ENCODE measurements at places on chromosomes 13 and 19.

DNA sequence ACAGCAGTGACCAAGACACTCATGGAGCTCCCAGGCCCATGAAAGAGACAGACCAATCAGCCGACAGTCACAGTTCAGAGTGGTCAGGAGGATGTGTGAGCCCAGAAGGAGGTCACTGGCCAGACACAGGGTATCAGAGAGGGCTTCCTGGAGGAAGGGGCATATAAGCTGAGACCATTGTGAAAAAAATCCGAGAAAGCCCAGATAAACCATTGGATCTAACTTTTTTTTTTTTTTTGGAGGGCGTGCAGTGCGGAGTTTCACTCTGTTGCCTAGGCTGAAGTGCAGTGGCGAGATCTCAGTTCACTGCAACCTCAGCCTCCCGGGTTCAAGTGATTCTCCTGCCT, 4.2 kb downstream of the ITPKC start:
- DNase-seq, result no peak

DNA sequence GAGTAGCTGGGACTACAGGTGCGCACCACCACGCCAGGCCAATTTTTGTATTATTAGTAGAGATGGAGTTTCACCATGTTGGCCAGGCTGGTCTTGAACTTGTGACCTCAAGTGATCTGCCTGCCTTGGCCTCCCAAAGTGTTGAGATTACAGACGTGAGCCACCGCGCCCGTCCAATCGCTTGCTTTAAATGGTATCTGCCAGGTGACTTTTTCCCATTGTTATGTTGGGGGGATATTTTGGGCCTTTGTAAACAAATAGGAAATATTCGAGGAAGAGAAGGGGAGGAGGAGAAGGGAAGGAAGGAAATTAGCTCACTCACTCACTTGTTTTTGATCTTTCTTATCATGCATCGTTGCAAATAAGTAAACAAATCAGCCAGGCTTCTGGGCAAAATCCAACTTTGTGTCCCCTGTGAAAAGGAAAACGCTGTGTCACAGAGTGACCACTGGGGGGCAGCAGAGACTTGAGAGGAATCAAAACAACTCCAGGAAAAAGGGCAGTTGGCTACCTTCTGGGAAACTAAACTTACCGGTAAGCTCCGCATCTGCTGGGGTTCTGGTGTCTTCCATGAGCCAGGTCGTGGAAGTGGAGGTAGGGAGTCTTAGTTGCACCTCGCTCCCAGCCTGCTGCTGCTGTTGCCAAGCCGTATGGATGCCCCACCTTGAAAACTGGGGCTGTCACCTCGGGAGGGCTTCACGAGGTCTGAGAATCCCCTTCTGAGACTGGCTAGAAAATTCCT, 9.3 kb upstream of the RANBP3 start:
- peak; percentile 71 for DNase-seq

GRCh38 chr13:74931698-74932433, 550.1 kb downstream of the TBC1D4 start:
- DNase-seq, result no peak

- no peak for DNase-seq
Observed at GRCh38 chr19:615619-616018, 17.7 kb downstream of the POLRMT start.

DNA sequence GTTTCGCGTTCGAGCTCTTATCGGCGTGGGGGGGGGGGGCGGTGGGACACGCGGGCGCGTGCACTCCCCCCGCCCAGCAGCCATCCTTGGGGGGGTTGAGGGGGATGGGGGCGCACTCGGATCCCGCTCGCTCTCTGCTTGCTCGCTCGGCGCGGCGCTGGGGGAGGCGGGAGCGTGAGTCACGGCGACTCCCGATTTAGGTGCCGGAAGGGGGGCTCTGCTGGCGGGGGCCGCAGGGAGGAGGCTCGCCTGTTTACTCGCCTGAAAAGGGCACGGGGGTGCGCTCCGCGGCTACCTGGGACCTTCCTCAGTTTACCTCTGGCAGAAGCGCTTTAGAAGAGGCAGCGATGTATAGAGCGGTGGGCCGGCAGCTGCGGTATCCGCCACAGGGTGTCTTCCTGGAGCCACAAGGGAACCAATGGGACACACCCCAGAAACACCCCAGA, 1.1 kb upstream of the PDE4A start:
- DNase-seq, result no peak

GRCh38 chr19:53195265-53195903, 2.2 kb upstream of the ZNF665 start:
- peak; percentile 74 for DNase-seq

DNA sequence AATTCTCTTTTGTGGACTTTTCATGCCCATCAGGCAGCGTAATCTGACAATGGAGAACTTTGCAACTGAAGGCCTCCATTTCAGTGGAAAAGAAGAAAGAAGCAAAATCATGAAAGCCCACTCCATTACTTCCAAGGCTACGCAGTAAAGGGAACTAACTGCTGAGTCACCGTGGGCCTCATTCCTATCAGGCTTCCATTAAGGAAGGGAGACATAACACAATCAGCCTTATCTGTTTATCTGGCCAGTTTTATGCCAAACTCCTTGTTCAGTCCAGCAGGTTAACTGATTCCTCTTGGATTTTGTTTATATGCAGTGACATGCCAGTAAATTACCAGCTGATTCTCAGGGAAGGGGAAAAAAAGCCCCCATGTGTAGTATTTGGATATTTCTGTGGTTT, 56.8 kb upstream of the KATNAL1 start:
- no peak for DNase-seq

DNA sequence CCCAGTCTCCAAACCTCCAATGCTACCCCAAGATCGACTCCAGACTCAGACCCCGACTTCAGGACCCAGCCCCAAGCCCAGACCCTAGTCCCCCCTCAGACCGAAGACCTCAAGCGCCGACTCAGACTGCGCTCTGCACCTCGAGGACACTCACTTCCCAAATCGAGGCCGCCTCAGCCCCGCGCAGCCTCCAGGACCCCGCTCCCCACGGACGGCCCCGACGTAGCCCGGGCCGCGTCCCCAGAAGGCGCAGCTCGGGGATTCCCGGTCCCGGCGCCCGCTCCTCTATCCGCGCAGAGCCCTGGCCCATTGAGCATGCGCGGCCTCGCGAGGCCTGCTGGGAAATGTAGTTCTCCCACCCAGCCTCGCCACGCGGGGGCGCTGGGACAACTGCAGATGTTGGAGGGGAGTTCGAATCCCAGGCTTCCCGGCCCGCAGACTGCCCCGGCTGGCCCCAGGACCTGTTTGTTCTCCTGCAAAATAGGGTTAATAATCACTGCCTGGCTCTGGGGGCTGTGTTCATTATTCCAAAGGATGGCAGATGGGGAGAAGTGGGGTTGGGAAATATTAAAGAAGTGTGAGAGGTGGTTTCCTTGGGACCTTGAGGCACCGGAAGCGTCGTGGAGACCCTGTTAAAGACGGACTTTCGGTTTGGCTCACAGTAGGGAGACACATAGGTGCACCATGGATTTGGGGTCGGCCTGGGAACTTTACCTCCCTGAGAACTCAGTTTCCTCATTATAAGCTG, at the start of gene APBA3:
TSS of gene APBA3 (minus strand) at position 311 of the 748 bp plus-strand sequence. CDS start 1,428 bp downstream, outside the sequence.
- peak; percentile 97 for DNase-seq

GRCh38 chr13:110254151-110254679, 52.7 kb downstream of the COL4A1 start:
- DNase-seq, result no peak

DNA sequence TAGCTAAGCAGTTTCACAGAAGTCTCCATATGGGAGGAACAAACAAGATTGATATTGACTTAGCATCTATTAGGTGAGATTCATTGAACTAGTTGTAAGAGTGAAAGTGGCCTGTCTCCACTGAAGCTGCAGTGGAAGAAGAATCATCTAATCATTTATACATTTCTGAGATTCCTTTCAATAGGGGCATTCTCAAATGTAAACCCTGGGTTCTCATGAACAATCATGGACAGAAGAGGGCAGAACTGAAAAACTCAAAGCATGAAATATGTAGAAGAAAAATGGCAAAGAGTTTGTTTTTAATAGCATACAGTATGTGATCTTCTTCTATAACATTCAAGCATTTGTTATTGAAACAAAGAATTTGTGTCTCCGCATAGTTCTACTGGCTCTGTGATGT, 17.6 kb upstream of the POSTN start:
- DNase-seq, result no peak

All from Right ventricle myocardium superior (tissue), 1 donor.